ENCODE measurements at places on chromosomes 1 and 21.

DNA sequence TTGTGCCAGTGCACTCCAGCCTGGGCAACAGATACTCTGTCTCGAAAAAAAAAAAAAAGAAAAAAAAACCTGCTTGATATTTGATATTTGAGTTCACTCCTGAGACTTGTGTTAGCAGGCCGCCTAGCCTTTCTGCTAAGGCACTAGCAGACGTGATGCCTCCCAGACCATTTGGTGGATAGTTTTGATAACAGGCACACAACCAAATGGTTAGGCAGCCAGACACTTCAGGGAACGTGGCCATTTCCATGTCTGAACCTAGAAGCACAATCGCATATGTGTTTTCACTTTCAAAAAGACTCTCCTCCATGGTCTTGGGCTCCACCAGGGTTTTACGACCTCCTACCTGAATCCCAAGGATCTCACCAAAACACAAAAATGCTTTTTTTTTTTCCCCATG, 1319.5 kb downstream of the BRINP3 start:
- DNase-seq: no peak

GRCh38 chr1:24540906-24541710, 14.8 kb upstream of the NCMAP start:
- peak; percentile 64 for DNase-seq

GRCh38 chr1:186066411-186066810, 308.6 kb downstream of the TPR start:
- no peak for DNase-seq

DNA sequence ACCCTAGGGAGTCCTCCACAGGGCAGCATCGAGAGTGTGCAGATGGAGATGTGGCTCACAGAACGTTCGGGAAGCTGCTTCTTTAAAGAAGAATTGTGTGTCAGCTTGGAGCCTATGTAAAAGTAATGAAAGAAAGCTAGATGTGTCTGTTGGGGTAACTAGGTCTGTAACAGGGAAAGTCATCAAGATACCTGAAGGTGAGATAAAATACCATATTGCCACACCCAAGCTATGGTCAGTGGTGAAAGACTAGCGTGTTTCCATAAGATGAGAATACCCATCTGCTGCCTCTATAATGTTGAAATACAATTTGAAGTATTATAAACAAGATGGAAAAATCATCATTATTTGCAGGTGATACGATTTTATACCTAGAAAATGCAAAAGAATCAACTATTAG, 17.5 kb downstream of the RCAN1 start:
- no peak for DNase-seq

GRCh38 chr1:12572522-12572921, 45.5 kb downstream of the DHRS3 start:
- peak; percentile 29 for DNase-seq

DNA sequence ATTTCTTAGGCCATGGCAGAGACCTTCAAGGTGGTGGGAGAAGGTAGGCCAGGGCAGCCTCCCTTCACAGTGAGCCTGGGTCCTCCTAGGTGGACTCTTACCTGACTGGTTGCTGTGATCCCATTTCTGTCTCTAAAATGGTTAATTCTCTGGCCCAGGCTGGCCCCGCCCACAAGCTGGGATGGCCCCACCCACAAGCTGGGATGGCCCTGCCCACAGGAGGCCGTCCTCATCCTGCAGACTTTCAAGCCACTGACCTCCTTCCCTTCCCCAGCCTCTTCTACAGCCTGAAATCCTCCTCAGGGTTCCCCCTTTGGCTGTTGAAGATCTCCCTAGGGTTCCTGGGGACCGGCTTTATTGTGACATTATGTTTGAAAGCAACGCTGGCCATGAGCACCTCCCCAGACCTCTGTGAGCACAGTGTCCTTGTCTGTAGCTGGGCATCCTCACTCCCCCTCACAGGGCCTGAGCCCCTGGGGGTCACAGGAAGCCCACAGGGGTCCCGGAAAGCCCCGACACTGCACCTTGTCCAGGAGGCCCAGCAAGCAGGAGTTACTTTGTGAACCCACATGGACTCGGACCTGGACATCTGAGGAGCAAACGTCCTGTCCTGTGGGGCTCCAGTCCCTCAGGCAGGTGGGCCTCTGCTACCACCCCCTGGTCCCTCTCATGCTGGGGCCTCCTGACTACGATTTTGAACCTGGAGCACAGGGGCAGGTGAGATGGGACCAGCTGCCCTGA, 621.7 kb downstream of the MATN1 start:
- DNase-seq: no peak

GRCh38 chr1:2412773-2413494, 570 bp upstream of the PEX10 start:
- DNase-seq: no peak

DNA sequence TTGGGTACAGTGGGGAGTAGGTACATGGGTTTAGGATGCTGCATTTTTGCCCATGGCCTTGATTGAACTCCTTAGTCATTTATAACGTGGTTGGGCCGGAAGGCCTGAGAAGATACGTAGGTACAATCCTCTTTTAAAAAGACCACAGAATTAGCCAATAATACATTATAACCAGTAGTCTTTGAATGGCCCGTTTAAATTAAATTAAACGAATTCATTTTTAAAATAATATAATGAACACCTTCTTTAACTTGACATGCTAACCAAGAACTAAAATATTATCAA, 20.1 kb upstream of the ADAR start:
- DNase-seq: no peak
